ENCODE measurements at places on chromosomes 1 and 21.

GRCh38 chr1:177632923-177633615 lies 336.8 kb downstream of the SEC16B start:
- no peak for DNase-seq

- no peak for DNase-seq
These were observed 190.7 kb upstream of the MAP1LC3C start for GRCh38 chr1:242189591-242189990.

DNA sequence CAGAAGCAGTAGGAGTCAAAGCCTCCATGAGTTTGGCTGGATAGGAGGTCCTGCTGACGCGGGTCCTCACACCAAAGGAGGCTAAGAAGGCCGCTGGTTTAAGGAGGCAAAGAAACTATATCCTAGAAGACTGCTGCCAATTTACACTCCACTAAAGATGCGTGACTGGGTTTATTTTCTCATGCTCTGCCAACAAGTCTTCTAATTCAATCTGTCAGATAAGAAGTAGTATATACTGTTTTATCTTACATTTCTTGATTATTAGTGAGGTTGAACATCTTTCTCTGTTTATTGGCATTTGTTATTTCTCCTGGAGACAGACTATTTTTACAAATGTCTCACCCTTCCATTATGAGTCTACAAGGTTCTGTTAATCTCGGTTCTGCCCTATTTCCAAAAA lies 34.1 kb downstream of the ACBD6 start:
- DNase-seq = no peak

GRCh38 chr1:22587247-22587646 lies 24.0 kb downstream of the EPHA8 start:
- no peak for DNase-seq

- DNase-seq = peak; percentile 60
These were observed 22.5 kb upstream of the GBP5 start for GRCh38 chr1:89295187-89295586.

- peak; percentile 54 for DNase-seq
These were observed 11.6 kb downstream of the TINAGL1 start for GRCh38 chr1:31587720-31588423.

GRCh38 chr1:3013371-3014049 lies 7.8 kb upstream of the ACTRT2 start:
- no peak for DNase-seq

GRCh38 chr1:114126261-114127095 lies 27.2 kb downstream of the SYT6 start:
- DNase-seq = no peak

GRCh38 chr1:34781844-34782391 lies 904 bp downstream of the GJB3 start:
- DNase-seq = no peak

- no peak for DNase-seq
These were observed 49.6 kb upstream of the IRF2BP2 start for GRCh38 chr1:234659538-234659937.

GRCh38 chr1:153985341-153985912 lies 712 bp downstream of the RAB13 start:
- peak; percentile 64 for DNase-seq

GRCh38 chr1:115168026-115168425 lies 78.7 kb upstream of the TSPAN2 start:
- DNase-seq = peak; percentile 22

DNA sequence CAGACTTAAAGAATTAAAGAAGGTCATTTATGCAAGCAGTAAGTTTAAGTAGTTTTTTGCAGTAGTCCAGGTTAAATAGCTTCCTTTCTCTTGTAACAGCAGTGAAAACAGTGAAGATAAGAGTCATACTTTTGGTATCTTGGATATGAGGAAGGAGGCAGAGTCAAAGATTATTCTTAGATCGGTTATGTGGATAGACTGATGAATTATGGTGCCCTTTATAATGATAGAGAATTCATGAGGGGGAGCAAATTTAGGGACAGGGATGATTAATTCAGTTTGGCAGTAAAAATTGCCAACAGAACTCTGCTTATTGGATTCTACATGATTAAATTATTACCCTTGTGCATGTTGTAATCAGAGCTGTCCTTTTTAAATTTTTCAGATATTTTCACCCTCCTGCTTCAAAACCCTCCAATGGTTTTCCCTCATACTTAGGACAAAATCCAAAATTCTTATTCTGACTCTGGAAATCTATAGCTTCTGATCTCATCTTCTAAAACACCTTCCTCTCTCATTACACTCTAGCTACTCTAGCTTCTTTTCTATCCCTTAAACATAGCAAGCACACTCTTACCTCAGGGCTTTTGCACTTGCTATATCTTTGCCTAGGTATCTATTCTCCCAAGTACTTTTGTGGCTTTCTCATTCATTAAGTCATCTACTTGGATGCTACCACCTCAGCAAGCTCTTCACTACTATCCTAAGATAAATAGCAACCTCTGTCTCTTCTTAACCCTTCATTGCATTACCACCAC lies 79.8 kb downstream of the PKN2 start:
- DNase-seq = no peak

DNA sequence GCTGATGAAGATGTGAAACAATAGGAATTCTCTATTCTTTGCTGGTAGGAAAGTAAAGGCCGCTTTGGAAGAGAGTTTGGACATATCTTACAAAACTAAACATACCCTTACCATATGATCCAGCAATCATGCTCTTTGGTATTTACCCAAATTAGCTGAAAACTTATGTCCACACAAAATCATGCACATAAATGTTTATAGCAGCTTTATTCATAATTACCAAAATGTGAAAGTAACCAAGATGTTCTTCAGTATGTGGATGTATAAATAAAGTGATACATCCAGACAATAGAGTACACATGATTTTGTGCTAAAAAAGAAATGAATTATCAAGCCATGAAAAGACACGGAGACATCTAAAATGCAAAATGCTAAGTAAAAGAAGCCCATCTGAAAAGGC lies 98.7 kb upstream of the SLC35F3 start:
- no peak for DNase-seq

DNA sequence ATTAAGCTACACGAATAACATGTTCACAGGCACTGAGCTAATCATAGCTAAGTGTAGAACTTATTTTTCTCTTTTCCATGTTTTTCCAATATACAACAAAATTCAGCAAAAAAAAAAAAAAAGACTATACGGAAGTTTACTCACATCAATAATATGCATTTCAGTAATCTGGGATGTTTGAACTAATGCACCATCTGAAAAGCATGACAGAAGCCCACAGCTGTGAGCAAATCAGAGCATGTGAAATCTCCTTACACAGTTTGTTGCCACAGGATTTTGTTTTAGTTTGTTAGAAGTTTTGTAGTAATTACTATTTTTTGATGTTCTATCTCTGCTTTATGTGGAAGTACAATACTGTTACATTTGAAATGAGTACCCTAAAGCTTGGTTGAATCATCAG lies 1051.7 kb downstream of the TTLL7 start:
- DNase-seq = no peak

DNA sequence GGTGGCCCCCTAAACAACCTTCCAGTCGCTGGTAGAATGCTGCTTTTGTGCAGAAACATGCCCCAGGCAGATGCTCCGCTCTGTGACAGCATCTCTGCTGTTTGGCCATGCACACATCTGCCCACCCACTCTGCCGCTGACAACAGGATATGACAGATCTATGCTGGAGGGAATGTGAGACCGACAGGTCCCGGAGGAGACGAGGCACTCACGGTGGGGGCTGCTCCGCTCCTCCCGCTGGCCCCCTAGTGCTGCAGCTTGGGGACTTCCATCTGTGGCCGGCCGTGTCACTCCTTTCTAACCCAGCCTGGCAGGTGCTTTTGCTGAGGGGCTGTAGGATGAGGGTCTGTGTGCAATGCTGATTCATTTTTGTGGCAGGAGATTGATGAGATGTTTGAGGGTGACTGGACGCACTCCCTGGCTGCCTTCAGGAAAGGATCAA lies 49.1 kb upstream of the DMRTB1 start:
- no peak for DNase-seq

DNA sequence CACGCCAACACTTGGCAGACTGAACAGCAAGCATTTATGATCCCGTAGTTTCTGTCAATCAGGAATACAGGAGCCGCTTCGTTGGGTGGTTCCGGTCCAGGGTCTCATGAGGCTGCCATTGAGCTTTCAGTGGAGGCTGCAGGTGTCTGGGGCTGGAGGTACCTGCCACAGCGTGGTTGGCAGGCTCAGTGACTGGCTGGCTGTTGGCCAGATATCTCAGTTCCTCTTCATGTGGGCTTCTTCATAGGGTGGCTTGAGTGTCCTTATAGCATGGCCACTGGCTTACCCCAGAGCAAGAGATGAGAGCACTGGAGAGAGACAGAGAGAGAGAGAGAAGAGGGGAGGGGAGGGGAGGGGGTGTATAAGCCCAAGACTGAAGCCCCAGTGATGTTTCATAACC lies 29.3 kb downstream of the PIK3CD start:
- no peak for DNase-seq

- DNase-seq = no peak
These were observed 25.2 kb downstream of the KCNC4 start for GRCh38 chr1:110235181-110235833.

GRCh38 chr1:197614916-197615692 lies 160.2 kb downstream of the DENND1B start:
- DNase-seq = peak; percentile 61

GRCh38 chr21:25402134-25402961 lies 204.9 kb downstream of the MRPL39 start:
- no peak for DNase-seq

DNA sequence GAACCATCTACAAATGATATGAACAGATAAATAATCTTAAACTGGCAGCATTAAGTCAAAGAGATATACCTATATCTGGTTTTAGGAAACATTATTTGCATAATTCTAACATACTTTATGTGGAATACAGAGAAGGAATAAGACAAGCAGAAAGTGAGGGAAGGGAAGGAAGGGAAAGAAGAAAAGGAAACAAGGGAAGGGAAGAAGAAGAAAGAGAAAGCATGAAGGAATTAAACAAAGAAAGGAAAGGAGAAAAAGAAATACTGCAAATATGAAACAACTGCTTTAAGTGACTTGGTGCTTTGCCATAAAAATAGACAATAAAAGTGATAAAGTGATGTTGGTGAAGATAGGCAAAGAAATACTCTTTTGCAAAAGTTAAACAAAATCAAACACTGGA lies 20.1 kb downstream of the SCMH1 start:
- DNase-seq = no peak

DNA sequence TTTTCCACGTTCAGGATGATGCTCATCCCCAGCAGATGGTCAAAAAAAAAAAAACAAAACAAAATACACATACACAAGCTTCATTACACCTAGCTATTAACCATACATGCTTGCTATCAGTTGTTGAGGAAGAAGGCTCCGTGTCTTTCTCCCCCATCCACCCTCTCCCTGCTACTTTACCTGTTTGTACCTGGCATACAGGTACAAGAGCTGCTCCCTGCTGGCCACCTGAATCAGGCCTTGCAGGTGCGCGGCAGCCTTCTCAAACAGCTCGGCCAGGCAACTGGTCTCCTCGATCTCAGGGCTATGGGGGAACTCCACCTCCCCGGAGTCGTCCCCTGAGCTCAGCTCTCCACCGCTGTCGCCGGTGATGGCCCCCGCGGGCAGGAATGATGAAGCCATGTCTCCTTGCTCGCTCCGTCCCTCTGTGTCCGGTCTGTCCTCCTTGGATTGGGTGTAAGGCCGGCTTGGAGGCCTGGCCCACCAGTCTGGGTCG lies 464 bp downstream of the ACBD6 start:
- no peak for DNase-seq

DNA sequence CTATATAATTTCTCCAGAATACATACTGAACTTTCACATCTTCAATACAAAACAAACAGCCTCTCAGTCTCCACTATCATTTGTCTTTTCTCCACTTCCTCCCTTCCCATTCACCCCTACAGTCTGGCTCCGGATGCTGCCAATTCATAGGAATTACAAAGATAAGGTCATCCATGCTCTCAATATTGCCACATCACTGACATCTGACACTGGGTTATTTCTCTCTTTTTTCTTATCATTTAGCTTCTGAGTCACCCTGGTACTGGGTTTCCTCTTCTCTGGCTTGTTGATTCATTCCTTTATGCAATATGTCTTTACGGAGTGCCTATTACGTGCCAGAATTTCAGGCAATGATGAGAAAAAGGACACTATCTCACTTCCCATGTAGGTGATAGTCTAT lies 3.1 kb upstream of the SH3BP5L start:
- DNase-seq = peak; percentile 83

Data from erythroblast (primary cell).